ENCODE measurements at places on chromosomes 3 and 15.
A peak's percentile ranks its signal among the peaks of the same experiment; 100 is the strongest.

GRCh38 chr3:161414907-161415306 lies 43.6 kb upstream of the SPTSSB start:
- no peak for DNase-seq

GRCh38 chr3:186534113-186534669 lies 10.0 kb downstream of the CRYGS start:
- peak; percentile 88 for DNase-seq

DNA sequence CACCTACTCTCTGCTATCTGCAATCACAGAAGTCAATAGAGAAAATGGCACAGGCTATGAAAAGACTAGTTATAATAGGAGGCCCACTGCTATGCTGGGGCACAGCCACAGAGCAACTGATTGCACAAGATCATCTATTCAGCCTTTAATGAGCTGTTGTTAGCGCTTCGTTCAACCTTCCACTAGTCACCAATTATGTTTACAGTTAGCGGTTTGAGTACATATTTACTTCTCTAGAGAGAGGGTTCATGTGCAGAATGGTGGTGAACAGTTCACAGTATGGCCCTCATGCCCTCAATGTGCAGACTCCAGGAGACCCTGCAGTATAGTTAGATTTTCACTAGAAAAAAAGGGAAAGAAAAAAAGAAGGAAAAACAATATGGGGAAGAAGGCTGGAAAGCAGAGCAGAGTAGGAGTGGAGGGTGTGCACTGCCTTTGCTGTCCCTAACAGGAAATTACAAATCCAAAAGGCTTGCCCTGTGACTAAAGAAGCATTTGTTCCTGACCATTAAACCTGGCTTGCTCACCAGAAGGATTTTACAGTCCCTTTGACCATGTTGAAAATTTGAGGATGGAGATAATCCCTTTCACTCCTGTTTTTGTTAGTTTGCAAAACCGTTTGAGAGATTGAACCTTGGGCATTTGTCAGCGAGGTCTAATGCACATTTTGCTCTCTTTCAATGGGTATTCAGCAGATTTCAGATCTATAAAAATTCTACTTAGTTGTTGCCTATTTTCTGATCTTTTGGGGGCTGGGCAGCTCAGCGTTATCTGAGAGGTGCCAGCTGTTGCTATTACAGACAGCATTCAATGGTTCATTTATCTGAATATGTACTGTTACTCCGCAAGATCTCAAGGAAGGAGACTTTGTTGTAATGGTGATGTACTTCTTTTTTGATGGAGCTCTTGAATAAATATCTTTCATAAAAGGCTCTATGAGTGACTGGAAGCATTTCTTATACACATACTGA lies 296.1 kb downstream of the LSAMP start:
- no peak for DNase-seq

- no peak for DNase-seq
Measured at GRCh38 chr15:69493406-69493805, 40.8 kb downstream of the RPLP1 start.

- DNase-seq: no peak
Measured at GRCh38 chr3:177557548-177557947, 360.3 kb upstream of the TBL1XR1 start.

GRCh38 chr3:70386043-70386442 lies 73.6 kb upstream of the MDFIC2 start:
- no peak for DNase-seq

- no peak for DNase-seq
Measured at GRCh38 chr15:65337436-65338070, 33.1 kb downstream of the RNU5B-1 start.

- DNase-seq: no peak
Measured at GRCh38 chr15:63920504-63921175, 86.9 kb upstream of the HERC1 start.

DNA sequence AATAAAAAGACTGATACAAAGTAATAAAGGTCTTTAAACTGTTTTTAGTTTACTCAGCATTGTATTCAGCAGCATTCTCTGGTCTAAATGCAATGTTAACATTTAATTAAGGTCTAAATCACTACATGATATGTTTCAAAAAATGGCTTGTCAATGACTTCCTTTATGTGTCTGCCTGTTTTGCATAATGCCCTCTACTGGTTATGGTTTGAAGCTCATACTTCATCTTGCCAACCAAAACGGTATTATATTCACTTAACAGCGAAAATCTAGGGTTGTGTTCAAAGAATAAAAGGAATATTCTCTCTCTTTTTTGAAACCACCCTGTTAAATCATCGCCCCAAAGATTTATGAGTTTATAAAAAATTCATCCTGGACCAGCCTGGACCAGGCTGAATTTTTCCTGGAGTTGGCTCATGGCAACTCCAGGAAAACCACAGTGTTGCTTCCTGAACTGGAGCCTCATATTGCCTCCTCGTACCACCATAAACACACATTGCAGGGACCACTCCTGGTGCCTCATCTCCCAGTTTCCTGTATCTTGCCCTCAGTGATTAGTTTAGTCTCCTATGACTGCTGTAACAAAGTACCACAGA lies 6.7 kb upstream of the NCEH1 start:
- peak; percentile 26 for DNase-seq

DNA sequence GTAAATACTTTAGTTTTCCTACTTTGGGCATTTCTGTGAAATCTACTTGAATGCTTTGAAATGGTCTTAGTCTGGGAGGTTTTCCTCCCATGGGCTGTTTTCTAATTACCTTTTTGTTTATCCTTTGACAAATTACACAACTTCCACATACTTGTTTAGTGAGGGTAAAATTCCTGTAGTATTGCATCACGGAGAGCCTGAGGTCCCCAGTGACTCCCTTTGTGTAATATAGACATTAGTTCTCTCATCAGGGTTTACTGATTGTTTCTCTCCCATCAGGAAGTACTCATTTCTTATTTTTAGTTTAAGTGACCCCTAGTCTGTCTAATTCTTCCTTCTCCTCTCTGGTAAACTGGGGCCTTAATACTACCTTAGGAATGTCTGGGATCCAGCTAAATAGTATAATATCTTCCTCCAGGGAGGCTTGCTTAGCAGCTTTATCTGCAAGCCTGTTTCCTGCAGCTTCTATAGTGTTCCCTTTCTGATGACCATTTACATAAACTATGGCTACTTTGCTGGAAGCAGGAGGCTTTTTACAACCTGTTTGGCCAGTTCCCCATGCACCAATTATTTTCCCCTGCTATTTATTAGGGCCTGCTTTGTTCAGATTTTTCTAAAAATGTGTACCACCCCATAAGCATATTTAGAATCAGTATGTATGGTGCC lies 87.2 kb upstream of the XCR1 start:
- no peak for DNase-seq

All from activated CD4-positive, alpha-beta T cell treated with anti-CD3 and anti-CD28 coated beads, Interleukin-10, Interleukin-2, amounts not matched to agents 100 ng/mL and 50 ng/mL, durations not matched to agents 16 hours and 8 hours (primary cell).